ENCODE measurements at places on chromosomes 6 and 20.
A peak's percentile ranks its signal among the peaks of the same experiment; 100 is the strongest.

DNA sequence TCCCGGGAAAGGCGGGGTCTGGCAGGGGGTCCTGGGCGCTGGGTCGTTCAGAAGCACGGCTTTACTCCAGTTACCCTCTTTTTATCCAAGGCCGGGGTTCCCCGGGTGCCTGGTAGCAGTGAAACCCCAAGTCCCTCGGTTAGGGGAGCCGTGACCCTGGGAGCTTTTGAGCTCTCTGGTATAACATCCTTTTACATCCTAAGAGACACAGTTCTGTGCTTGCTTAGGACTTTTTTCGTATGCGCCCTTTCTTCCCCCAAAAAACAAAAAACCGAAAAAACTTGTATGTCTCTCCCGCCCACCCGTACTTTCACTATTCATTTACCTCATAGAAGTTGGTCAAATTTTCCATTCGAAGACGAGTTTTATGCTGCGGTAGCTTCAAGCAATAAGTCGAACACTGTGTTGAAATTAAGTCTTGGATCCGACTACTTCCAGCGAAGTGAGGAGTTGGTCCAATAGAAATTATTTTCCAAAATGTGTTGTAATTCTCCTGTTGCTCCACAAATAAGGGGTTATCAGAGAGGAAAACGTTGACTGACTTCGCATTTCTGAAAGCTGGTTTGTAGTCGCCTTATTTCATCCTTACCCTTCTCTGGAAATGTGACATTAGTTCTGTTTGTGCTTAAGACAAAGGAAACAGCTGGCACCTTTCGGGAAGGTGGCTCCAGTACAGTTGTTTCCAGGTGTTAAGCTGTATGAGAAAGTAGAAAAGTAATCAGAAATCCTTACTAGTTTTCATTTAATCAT, 816 bp upstream of the MAN1A1 start:
- peak; percentile 69 for DNase-seq
- peak overlapping the region; percentile 96 for H3K4me3 ChIP-seq
- H3K27ac ChIP-seq: peak overlapping the region; percentile 91
- peaks cover 20% of the 10 kb centered on the region for H3K36me3 ChIP-seq
- H3K27me3 ChIP-seq: no peaks in the 10 kb centered on the region
- peaks cover 43% of the 10 kb centered on the region for H3K4me1 ChIP-seq

DNA sequence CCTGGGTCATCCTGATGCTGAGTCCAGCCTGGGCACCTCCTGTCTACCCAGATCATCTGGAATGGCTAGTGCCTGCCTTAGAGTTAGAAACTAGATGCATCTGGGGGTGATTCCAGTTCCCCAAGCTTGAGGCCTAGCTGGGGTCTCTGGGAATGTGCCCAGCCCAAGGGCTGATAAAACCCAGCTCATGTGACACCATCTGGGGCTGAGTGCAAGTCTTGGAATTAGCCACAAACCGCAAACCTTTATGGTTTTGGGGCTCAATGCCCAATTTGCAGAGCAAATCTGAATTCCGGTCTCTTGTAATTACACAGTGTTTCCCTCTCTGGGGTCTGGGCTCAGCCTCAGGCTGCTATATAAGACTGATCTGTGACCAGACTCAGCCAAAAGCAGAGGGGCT, at the start of gene BPIFB4:
Gene BPIFB4 (plus strand): TSS at position 385 of the 400 bp plus-strand sequence. CDS start 1,884 bp downstream, outside the sequence.
- no peaks in the 10 kb centered on the region for H3K36me3 ChIP-seq
- H3K27me3 ChIP-seq: no peaks in the 10 kb centered on the region
- no peaks in the 10 kb centered on the region for H3K4me1 ChIP-seq
- no peak within 1 kb of the TSS for H3K27ac ChIP-seq
- DNase-seq: no peak
- no peak within 1 kb of the TSS for H3K4me3 ChIP-seq

DNA sequence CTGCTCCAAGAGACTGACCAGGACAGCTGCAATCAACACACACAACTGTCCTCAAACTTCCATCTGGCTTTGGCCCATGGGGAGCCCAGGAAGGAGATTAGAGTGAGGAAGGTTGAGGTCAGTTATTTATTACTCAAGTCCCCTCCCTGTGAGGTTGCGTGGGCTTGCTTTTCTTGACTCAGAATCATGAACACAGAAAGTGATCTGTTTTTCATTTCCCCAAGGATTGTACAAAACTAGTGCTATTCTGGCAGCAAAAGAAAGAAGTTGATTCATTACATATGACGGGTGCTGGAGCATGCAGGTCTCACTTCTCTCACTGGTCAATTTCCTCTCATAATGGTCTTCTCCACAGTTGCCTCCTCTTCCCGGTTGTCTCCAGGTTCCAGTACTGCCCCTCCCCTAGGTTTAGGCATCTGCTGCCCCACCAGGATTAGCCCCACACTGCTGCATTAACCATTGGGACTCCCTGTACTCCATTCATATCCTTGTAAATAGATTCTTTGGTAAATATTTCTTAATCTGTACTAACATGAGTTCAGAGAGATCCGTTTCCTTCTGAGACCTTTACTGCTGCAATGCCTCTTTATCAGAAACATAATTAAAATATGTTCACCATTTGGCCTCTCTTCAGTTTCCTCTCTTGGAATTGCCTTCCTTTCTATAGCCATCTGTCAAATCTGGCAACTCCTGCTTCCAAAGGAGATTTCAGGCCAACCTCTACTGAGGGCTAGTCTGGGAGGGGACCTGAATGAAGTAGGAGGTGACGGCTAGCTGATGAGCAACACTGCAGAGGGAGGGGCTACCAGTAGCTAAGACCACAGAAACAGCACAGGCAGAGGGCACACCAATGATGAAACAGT, 888.8 kb downstream of the QKI start:
- H3K4me3 ChIP-seq: no peak overlapping the region
- no peaks in the 10 kb centered on the region for H3K27me3 ChIP-seq
- DNase-seq: no peak
- H3K27ac ChIP-seq: no peak overlapping the region
- no peaks in the 10 kb centered on the region for H3K36me3 ChIP-seq

DNA sequence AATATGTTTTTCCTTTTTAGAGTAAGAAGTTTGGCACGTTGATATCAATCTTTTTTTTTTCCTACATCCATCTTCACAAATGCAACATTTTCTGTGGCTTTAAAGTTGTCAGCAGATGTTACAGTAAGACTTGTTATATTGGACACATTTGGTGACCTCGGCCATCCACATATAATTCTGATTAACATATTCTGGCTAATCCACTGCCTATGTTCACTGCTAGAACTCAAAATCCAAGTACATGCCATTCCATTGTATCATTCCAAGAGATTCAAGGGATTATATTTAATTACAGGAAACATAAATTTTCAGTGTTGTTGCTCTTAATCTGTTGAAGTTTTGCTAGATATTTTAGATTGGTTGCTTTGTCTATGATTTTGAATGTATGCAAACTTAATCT, 367.6 kb downstream of the TENT5A start:
- no peaks in the 10 kb centered on the region for H3K36me3 ChIP-seq
- DNase-seq: no peak
- H3K4me1 ChIP-seq: no peaks in the 10 kb centered on the region
- H3K4me3 ChIP-seq: no peak overlapping the region
- H3K27ac ChIP-seq: no peak overlapping the region

DNA sequence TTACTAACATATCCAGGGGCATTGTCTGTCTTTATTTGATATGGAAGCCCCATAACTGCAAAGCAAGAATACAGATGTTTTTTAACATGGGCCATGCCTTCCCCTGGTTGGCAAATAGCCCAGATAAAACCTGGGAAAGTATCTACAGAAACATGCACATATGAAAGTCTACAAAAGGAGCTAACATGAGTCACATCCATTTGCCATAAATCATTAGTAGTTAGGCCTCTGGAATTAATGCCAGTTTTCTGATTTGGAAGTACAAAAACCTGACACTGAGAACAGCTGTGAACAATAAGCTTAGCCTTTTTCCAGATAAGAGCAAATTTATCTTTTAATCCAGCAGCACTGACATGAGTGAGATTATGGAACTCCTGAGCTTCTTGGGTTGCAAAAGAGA, 418.0 kb upstream of the IMPG1 start:
- no peaks in the 10 kb centered on the region for H3K27me3 ChIP-seq
- no peak for DNase-seq
- no peak overlapping the region for H3K27ac ChIP-seq
- no peak overlapping the region for H3K4me3 ChIP-seq
- no peaks in the 10 kb centered on the region for H3K4me1 ChIP-seq

- no peaks in the 10 kb centered on the region for H3K27me3 ChIP-seq
- no peaks in the 10 kb centered on the region for H3K4me1 ChIP-seq
- H3K36me3 ChIP-seq: no peaks in the 10 kb centered on the region
- H3K4me3 ChIP-seq: no peak overlapping the region
- no peak overlapping the region for H3K27ac ChIP-seq
These were observed 189.8 kb downstream of the FOXA2 start for GRCh38 chr20:22394583-22394982.

GRCh38 chr20:35013421-35014411, 58.0 kb downstream of the MYH7B start:
- peaks cover 25% of the 10 kb centered on the region for H3K36me3 ChIP-seq
- no peak overlapping the region for H3K27ac ChIP-seq
- no peaks in the 10 kb centered on the region for H3K27me3 ChIP-seq
- H3K4me3 ChIP-seq: no peak overlapping the region
- H3K4me1 ChIP-seq: no peaks in the 10 kb centered on the region

GRCh38 chr6:19669206-19669605, 168.0 kb upstream of the ID4 start:
- no peaks in the 10 kb centered on the region for H3K36me3 ChIP-seq
- no peaks in the 10 kb centered on the region for H3K4me1 ChIP-seq
- no peaks in the 10 kb centered on the region for H3K27me3 ChIP-seq
- H3K4me3 ChIP-seq: no peak overlapping the region

DNA sequence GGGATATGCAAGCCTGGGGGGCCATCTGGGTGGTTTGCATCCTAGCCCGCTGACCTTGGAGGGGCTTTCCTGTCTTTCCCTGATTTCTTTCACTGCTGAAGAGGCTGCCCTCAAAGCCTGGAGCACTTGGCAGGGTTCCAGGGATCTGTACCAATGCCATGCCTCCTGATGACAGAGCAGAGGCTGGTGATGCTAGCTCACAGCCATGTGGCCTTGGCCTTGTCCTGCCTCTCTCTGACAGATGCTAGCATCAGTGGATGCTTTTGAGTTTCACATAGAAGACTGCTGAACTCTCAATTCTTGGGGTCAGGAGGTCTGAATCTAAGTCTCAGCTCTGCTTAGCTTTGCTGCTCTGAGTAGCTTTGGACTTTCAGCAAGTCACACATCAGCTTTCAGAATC, 21.9 kb upstream of the RREB1 start:
- peaks cover 32% of the 10 kb centered on the region for H3K4me1 ChIP-seq
- H3K27ac ChIP-seq: no peak overlapping the region
- H3K36me3 ChIP-seq: no peaks in the 10 kb centered on the region
- no peak overlapping the region for H3K4me3 ChIP-seq
- H3K27me3 ChIP-seq: no peaks in the 10 kb centered on the region

All from activated CD8-positive, alpha-beta T cell treated with anti-CD3 and anti-CD28 coated beads for 36 hours (primary cell).